Activated naive CD8-positive, alpha-beta T cell treated with anti-CD3 and anti-CD28 coated beads, Interleukin-2, amount 50 U/mL, for 24 hours (primary cell): ENCODE measurements at places on chromosomes 11 and 22.

- H3K36me3 ChIP-seq = no peaks in the 10 kb centered on the region
- DNase-seq = no peak
- H3K27ac ChIP-seq = no peak overlapping the region
- H3K4me1 ChIP-seq = no peaks in the 10 kb centered on the region
- H3K4me3 ChIP-seq = no peak overlapping the region
Measured at GRCh38 chr11:31141789-31142188, 227.8 kb downstream of the DCDC1 start.

GRCh38 chr11:44733877-44734276 lies 7.1 kb downstream of the TSPAN18 start:
- H3K4me1 ChIP-seq = peaks cover 32% of the 10 kb centered on the region
- H3K4me3 ChIP-seq = no peak overlapping the region
- DNase-seq = no peak
- peaks cover 22% of the 10 kb centered on the region for H3K27me3 ChIP-seq

GRCh38 chr11:68374531-68374930 lies 62.1 kb downstream of the LRP5 start:
- H3K27ac ChIP-seq = no peak overlapping the region
- no peaks in the 10 kb centered on the region for H3K36me3 ChIP-seq
- peaks cover 8% of the 10 kb centered on the region for H3K4me1 ChIP-seq
- H3K4me3 ChIP-seq = no peak overlapping the region

- H3K27me3 ChIP-seq = no peaks in the 10 kb centered on the region
- DNase-seq = no peak
- no peaks in the 10 kb centered on the region for H3K4me1 ChIP-seq
- H3K4me3 ChIP-seq = no peak overlapping the region
- no peaks in the 10 kb centered on the region for H3K36me3 ChIP-seq
- H3K27ac ChIP-seq = no peak overlapping the region
Measured at GRCh38 chr22:48737461-48738203, 1090.0 kb downstream of the BRD1 start.

- no peaks in the 10 kb centered on the region for H3K4me1 ChIP-seq
- no peak overlapping the region for H3K4me3 ChIP-seq
- no peak for DNase-seq
Measured at GRCh38 chr11:71076525-71077304, 175.7 kb downstream of the SHANK2 start.

GRCh38 chr22:32031466-32031865 lies 11.6 kb upstream of the SLC5A1 start:
- H3K36me3 ChIP-seq = no peaks in the 10 kb centered on the region
- no peak overlapping the region for H3K27ac ChIP-seq
- H3K4me3 ChIP-seq = no peak overlapping the region
- peaks cover 17% of the 10 kb centered on the region for H3K27me3 ChIP-seq

GRCh38 chr22:34111210-34111824 lies 191.0 kb upstream of the LARGE1 start:
- H3K27me3 ChIP-seq = peaks cover 3% of the 10 kb centered on the region
- no peaks in the 10 kb centered on the region for H3K36me3 ChIP-seq
- H3K4me1 ChIP-seq = no peaks in the 10 kb centered on the region
- no peak overlapping the region for H3K27ac ChIP-seq

DNA sequence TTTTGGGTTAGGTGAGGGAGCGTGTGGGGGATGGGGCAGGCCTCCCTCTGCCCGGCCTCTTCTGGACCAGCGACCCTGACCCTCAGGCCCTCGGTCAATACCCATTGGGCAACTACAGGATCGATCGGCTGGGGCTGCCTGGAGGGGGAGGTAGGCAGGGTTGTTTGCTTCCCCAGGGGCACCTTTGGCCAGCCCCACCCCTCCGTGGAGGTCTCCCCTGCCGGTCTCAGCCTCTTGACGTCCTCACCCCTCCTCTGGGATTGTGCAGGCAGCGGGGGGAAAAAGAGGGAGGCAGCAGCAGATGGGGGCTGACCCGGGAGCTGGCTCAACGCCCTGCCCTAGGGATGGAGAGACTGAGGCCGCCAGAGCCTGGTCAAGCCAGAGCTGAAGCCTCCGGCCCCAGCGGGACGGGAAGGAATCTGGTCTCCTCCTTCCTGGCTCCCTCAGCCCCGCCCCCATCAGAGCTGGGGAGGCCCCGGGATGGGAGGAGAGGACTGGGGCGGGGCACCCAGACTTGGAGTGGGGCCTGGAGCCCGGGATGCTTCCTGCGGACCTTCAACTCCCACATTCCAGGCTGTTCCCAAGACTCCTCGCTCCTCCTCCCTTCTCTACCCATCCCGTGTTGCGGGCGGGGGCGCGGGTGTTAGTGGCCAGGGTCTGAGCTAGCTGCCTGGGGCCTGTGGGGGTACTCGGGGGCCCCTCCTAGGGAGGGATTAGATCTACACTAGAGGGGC lies 14.4 kb upstream of the CDC42EP1 start:
- H3K4me3 ChIP-seq = no peak overlapping the region
- no peak overlapping the region for H3K27ac ChIP-seq
- H3K4me1 ChIP-seq = peaks cover 21% of the 10 kb centered on the region
- DNase-seq = no peak
- no peaks in the 10 kb centered on the region for H3K36me3 ChIP-seq

DNA sequence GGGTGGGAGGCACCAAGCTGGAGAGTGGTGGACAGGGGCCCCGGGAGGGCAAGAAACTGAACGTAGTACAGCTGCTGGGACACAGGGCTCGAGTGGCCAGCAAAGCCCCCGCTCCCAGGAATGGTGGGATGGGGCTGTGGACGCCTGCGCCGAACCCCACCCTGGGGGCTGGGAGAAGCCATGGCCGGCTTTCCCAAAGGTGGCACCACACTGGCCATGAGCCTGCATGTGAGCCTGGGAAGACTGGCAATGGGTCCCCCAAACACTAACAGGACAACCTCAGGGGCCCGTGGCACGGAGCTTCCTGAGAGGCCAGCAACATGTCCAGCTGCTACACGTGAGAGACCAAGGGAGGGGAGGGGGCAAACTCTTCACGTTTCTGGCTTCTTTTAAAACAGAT lies 4.0 kb downstream of the ALG12 start:
- no peak overlapping the region for H3K4me3 ChIP-seq
- H3K36me3 ChIP-seq = peaks cover 9% of the 10 kb centered on the region
- peaks cover 17% of the 10 kb centered on the region for H3K4me1 ChIP-seq

DNA sequence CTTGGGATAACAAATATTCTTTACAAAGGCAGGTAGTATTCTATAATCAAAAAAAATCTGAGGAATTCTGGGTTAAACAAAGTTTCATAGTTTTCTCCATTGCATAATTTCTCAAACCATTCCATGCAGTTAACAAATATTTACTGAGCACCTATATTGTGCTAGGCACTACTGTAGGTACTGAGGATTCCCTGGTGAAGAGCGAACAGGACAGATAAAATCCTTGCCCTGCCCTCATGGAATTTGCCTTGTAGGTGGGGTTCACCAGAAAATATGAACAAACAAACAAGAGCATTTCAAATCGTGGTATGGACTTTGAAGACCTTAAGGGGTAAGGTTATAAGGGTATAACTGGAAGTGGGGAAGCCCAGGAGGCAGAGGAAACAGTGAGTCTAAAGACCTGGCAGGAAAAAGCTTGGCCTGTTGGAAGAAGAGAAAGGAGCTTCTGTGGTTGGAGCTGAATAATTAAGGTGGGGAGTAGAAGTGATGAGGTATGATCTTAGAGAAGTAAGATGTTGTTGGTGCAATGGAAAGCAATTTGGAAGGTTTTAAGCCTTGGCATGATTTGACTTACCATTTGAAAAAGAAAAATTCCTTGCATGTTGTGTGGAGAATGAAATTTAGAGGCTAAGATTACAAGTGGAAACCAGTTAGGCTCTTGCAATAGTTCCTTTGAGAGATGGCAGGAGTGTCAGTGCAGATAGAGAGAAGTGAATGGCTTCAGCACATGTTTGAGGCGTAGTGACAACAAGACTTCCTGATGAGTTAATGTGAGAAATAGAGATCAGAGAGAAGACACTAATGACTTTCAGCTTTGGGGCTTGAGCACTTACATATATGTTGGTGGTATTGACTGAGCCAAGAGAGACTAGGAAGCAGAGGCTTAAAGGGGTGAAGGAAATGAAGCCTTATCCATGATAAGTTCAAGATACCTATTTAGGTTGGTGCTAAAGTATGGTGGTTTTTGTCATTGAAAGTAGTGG lies 55.7 kb upstream of the PICALM start:
- H3K27ac ChIP-seq = peak overlapping the region; percentile 21
- H3K36me3 ChIP-seq = no peaks in the 10 kb centered on the region
- no peak overlapping the region for H3K4me3 ChIP-seq
- peaks cover 2% of the 10 kb centered on the region for H3K27me3 ChIP-seq

DNA sequence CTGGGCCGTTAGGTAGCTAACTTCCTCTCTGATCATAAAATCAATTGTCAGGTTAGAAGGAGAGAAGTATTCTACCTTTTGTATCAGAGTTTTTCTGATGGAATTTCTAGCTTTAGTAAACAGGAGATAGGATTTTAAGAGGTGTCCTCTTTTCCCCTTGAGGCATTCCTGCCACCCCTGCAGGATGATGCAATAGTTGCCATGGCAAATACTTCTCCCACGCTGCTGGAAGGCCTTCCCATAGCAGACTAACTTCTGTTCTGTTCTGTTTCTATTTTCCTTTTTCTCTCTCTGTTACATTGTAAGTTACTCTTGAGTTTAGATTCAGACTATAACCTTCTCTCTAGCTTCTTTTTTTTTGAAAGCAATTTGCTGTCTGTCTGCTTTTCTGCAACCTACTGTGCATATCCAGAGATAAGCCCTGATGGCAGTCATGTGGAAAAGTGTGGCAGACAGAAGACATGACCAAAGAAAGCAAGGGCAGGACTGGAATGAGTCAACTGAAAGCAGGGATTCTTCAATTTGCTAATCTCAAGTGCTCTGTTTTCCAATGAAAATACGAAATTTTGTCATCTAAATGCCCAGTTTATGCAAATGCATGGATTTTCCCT lies 679.1 kb downstream of the DLG2 start:
- no peaks in the 10 kb centered on the region for H3K27me3 ChIP-seq
- no peak overlapping the region for H3K27ac ChIP-seq
- no peaks in the 10 kb centered on the region for H3K4me1 ChIP-seq

- peaks cover 43% of the 10 kb centered on the region for H3K4me1 ChIP-seq
- peaks cover 25% of the 10 kb centered on the region for H3K36me3 ChIP-seq
- no peak overlapping the region for H3K27ac ChIP-seq
- DNase-seq = no peak
- H3K27me3 ChIP-seq = no peaks in the 10 kb centered on the region
- H3K4me3 ChIP-seq = no peak overlapping the region
Measured at GRCh38 chr11:581752-582151, 5.5 kb downstream of the PHRF1 start.

DNA sequence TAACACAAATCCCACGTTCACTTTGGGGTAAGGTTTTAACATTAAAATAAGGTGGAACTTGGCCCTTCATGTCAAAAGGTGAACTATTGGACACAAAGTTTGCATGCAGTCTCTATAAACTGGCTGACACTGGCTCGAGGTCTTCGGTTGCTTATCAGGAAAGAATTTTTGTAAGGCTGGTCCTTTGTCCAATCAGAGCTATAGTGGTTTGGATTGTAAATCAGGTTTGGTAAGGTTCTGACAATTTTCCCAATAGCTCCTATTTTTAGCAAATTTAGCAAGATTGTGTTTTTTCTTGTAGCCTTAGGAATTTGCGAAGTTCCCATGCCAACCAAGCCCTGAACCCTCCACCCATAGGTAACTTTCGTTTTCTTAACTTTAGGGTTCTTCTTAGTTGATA lies 17.6 kb upstream of the MED17 start:
- DNase-seq = no peak
- no peaks in the 10 kb centered on the region for H3K4me1 ChIP-seq
- H3K4me3 ChIP-seq = no peak overlapping the region
- peaks cover 23% of the 10 kb centered on the region for H3K36me3 ChIP-seq
- H3K27ac ChIP-seq = no peak overlapping the region

GRCh38 chr11:114653148-114653547 lies 25.2 kb upstream of the NXPE2 start:
- no peak overlapping the region for H3K4me3 ChIP-seq
- no peak for DNase-seq
- H3K27ac ChIP-seq = no peak overlapping the region
- H3K36me3 ChIP-seq = no peaks in the 10 kb centered on the region
- no peaks in the 10 kb centered on the region for H3K4me1 ChIP-seq

DNA sequence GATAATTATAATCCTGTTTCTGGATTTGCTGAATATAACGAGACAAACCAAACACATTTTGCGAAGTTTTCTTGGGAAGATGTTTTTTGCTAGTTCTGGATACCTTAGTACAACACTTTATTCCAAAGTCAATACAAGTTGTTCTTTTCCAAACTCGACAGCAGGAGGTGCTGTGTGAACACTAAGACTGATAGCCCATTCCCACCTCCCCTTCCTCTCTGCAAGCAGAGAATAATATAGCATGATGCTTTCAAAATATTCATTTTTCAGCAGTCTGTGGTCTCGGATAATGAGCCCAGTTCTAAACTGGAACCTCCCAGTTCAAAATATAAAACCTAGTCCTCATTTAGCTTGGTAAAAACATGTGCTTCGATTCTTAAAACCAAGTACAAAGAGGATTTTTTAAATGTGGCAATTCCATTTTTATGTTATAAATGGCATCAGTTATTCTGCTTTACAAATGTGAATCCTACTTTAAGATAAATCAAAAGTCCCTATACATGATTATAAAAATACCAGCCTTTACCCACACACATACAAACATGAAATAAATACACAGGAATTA lies 129.1 kb downstream of the DCDC1 start:
- H3K4me3 ChIP-seq = no peak overlapping the region
- peaks cover 7% of the 10 kb centered on the region for H3K27me3 ChIP-seq
- H3K36me3 ChIP-seq = no peaks in the 10 kb centered on the region
- DNase-seq = peak; percentile 4

DNA sequence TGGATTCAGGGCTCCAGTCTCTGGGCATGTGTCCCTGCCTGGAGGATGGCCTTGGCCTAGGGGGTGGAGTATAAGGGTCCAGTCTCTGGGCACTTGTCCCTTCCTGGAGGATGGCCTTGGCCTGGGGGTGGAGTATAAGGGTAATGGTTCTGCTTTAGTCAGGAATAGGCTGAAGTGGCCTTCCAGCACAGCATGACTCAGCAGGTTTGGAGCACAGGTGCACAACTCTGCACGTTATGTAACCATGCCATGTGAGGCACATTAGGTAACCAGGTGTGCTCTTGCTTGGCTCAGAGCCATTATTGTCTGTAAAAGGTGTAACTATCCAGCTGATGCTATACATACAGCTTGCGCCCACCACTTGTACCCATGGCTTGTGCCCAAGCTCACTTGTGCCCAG lies 48.4 kb upstream of the POLD3 start:
- no peak for DNase-seq
- H3K4me3 ChIP-seq = no peak overlapping the region
- no peaks in the 10 kb centered on the region for H3K27me3 ChIP-seq
- H3K27ac ChIP-seq = no peak overlapping the region
- H3K4me1 ChIP-seq = no peaks in the 10 kb centered on the region

- DNase-seq = no peak
- no peaks in the 10 kb centered on the region for H3K27me3 ChIP-seq
- peak overlapping the region; percentile 95 for H3K27ac ChIP-seq
- H3K4me1 ChIP-seq = peaks cover 66% of the 10 kb centered on the region
- H3K36me3 ChIP-seq = peaks cover 8% of the 10 kb centered on the region
- peak overlapping the region; percentile 72 for H3K4me3 ChIP-seq
Measured at GRCh38 chr11:48109046-48109666, 107.5 kb upstream of the OR4B1 start.
